Kidney glomerular epithelial cell (primary cell): ENCODE measurements at places on chromosomes 3 and 15.
A peak's percentile ranks its signal among the peaks of the same experiment; 100 is the strongest.

GRCh38 chr3:29686889-29687592 lies 406.2 kb downstream of the RBMS3 start:
- peak; percentile 24 for DNase-seq

DNA sequence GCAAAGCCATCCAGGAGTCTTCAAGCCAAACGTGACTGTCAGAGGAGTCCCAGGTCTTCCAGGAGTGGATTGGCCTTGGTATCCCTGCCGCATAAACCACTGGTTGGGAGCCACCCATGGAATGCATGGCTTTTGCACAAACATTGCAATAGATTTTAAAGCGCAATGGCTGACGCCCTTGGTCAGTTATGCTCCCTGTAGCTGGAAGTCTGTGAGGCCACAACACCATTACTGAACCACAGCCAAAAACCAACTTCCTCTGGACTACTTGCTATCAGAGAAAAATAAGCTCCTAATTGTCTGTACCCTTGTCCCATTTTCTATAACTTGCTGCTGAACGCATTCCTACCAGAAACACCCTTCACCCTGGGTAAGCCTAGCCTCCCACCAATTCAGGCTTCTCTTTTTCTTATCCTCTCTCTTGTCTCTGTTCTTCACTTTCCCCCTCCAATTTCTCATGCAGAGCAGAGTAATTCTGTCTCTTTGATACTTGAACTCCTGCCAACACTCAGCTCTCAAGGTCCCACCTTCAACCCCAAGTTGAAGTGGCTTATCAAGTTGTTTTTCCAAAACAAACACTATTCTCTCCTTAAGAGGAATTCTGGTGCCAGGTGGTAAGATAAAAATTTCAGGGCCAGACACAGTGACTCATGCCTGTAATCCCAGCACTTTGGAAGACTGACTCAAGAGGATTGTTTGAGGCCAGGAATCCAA lies 176.4 kb upstream of the UBE2E1 start:
- DNase-seq: no peak

DNA sequence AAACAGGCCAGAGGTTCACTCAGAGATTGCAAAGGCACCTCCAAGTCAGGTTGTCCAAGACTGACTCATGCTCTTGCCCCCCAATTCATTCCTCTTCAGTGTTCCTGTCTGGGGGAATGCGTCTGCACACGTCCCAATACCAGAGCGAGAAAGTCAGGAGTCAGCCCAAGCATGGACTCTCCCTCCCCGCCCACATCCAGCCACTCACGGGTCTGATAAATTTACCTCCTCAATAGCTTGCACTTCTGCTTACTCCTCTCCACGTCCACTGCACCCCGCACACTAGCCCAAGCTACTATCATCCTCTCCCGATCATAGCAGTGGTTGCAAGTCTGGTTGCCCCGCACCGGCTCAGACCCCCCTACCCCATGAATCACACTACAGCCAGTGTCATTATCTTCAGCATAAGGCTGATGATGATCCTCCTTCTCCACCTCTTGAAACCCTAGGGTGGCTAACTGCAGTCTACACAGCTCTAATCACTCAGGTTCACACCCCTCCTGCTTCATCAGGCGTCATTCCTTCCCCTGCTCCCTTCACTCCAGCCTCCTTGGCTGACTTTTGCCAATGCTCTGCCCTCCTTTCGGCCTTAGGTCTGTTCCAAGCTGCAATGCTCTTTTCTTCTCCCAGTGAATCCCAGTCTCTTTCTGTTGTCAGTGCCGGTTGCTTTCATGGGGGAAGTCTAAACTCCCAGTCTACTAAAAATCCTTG lies 27.6 kb upstream of the MYO1E start:
- no peak for DNase-seq

GRCh38 chr3:134360046-134360445 lies 14.2 kb downstream of the AMOTL2 start:
- DNase-seq: no peak

GRCh38 chr15:60551147-60551780 lies 72.3 kb upstream of the ICE2 start:
- DNase-seq: no peak

DNA sequence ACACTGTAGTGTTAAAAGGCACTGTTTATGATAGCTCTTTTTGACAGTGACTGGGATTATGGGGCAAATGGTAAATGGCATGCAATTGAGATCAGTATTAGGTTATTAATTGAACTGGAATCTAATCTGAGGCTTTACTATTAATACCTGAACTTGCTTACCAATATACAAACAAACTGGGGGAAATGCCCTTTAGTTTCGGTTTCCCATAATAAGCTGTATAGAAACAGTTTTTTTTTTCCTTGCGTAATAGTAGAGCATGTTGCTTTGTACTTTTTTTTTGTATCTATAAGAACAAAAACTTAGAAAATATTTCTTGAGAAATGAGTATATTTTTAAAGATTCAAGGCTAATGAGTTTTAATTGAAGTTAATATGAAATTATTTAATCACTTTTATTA lies 95.0 kb downstream of the FNDC3B start:
- no peak for DNase-seq

- no peak for DNase-seq
Observed at GRCh38 chr3:125271127-125271526, 58.6 kb upstream of the SLC12A8 start.

- no peak for DNase-seq
Observed at GRCh38 chr3:129330409-129330808, 51.7 kb downstream of the HMCES start.

- no peak for DNase-seq
Observed at GRCh38 chr3:40377822-40378221, 9.2 kb upstream of the ENTPD3 start.

DNA sequence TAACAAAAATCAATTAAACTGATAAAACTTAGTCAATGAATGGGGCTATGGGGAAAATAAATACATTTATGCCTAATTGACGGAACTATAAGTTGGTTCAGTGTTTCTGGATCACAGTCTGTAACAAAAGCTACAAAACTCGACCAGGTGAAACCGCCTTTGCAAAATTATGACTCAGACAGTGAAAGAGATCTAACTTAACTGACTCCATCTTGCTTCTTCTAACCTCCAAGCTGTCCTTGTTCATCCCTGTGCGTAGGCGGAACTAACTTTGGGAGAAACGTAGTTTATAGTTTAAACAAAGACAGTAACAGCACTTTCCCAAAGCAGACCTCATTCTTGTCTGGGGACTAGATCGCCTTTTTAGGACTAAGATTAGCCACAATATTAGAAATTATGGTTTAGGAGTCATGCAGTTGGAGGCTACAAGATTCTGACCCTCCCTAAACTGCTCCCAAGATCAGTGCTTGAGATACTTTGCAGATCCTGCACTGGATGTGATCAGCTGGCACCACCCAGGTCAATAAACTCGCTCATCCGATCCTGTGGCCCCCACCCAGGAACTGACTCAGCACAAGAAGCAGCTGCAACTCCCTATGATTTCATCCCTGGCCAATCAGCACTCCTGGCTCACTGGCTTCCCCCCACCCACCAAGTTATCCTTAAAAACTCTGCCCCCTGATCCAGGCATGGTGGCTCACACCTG lies 7.2 kb upstream of the MFGE8 start:
- DNase-seq: peak; percentile 65

DNA sequence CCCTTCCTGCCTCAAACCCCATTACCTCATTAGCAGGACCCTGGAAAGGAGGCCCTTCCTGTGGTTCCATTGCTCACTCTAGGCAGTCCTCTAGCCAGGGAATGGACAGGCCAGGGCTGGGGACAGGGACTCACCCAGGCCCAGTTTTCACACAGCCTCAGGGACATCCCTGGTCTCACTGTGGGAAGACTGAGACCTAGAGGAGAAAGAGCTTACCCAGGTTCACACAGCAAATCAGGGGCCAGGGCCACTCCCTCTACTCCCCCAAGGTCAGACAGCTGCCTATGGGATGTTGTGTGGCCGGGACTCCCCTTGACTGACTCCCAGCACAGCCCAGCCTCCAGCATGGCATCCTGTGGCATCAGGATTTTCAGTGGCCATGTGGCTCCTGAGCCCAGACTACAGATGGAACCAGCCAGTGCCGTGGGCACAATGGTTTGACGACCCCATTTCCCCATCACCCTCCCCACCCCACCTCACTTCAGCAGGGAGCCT lies 49.3 kb downstream of the ADAMTS7 start:
- DNase-seq: no peak

DNA sequence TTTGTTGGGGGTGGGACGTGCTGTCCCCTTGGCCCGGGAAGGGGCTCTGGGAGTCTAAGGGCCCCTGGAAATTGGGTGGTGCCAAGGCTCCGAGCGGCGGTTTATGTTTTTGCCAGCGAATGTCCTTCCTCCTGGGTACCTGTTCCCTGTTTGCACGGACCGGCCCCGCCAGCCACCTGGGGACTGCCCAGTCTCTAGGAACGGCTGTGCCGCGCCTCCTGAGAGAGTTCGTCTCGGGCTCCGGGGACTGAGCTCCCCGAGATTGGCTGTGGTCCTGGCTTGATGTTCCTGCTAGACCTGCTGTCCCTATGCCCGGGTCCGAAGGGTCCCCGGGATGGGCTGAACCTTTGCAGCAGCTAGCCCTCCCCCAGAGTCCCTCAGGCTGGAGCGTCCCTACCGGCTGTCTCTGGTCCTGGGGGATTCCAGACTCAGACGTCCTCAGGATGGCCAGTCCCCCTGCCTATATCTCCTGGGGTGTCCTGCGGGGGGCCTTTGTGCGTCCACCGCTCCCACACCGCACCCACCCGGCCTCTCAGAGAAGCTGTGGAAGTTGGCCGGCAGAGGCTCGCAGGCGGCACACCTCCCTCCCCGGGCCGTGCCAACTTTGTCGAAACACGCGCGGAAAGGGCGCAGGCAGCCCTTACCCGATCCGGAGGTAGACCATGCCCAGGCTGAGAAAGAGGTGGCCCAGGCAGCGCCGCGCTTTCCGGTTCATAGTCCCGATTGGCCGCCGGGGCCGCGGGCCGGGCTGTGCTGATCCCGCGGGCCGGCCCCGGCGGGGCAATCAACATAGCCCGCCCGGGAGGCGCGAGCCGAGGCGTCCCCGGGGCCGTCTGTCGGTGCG lies 547 bp downstream of the WNT7A start:
- DNase-seq: no peak

DNA sequence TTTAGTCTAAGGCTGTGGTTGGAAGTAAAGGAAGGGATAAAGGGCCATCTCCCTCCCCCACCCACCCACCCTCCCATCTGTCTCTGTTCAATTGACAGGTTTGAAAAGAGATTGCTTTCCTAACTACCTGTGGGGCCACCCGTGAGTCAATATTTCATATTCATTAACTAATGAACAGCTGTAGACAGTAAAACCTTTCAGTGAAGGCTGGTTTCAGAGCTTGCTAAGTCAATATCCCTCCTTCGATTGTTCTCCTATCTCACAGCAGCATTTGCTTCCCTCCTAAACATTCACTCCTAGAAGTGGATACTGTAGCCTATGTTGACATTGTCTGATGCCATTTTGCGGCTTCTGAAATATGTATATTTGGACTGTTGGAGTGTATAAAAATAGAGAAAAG lies 85.9 kb upstream of the SYNPR start:
- DNase-seq: no peak

GRCh38 chr3:12194209-12194608 lies 35.5 kb upstream of the TIMP4 start:
- peak; percentile 10 for DNase-seq

GRCh38 chr15:101028321-101028720 lies 109.2 kb downstream of the LRRK1 start:
- DNase-seq: no peak

DNA sequence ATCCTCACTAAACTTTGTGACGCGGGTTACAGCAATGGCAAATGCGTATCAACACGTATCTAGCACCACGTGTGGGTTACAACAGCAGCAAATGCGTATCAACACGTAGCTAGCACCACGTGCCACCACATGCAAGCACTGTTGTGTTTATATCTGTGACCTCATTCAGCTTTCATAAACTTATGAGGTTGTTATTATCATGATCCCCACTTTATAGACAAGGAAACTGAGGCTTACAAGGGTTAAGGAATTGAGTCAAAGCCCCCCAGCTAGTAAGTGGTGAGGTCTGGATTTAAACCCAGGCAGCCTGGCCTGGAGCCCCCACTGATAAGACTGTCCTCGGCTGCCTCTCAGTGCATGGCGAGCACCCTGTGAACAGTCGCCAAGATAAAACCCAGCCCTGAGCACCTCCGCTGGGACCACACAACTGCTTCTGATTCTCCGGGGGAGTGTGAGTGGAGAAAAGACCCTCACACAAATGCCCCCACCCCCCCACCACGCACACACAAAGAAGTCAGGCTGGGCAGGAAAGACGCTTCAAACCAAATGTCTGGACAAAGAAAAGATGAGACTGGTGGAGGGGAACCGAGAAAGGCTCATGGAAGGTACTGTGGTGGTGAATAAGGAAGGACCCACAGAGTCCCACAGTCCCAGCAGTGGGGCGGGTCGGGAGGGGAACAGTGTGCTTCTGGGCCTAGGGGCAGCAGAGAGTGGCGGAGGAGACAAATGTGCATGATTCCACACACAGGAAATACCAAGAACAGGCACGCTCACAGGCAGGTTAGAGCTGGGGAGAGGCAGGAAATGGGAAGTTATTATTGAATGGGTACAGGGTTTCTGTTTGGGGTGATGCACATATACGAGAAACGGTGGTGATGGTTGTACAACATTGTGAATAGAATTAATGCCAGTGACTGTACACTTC lies 173.4 kb downstream of the XXYLT1 start:
- no peak for DNase-seq

- peak; percentile 35 for DNase-seq
Observed at GRCh38 chr3:151875759-151876158, 2.3 kb downstream of the SUCNR1 start.

DNA sequence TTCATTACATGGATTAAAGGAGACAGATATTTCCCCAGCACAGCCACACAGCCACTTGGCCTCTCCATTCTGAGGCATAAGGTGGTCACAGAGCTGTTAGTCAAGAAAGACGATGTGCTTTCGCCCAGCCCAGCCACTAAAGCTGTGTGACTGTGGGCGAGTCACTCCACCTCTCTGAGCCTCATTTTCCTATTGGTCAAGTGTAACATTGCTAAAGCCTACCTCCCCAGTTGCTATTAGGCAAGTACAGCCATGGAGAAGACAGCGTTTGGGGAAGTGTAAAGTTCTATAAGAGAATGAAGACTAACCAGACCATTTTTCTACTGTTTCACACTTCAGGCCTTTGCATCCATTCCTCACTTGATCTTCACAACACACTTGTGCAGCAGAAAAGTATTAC lies 24.1 kb downstream of the TMEM40 start:
- DNase-seq: no peak

- DNase-seq: no peak
Observed at GRCh38 chr3:62454916-62455315, 81.6 kb upstream of the FEZF2 start.

DNA sequence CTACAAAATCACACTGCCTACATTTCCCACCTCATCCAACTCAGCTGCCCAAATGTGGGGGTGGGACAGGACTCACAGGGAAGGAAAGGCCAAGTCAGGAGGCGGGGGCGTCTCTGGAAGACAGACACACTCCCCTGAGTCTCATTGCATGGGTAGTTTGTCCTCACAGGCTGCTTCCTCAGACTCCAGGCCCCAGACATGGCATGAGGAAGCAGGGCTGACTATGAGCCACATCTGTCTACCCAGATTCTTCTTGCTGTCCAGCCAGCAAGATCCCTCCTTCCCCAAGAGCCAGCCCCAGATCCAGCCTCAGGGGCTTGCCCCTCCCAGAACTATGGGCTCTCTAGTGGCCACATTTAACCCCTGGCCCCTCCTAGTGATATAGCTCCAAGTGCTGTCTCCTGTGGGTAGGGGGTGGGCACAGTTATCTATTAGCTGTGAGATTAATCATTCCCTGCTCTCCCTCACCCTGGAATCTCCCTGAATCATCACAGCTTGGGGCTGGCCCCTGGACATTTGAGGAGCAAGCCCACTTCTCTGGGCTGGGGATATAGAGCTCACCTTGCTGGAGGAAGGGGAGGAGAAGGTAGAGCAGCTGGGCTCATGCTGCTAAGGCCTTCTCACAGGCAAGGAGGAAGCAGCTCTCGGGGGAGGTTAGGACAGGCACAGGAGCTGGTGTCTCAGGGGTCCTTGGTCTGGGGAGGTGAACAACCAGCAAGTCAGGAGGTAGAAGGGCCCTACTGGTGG lies 2.1 kb upstream of the CCDC33 start:
- peak; percentile 17 for DNase-seq
